ENCODE measurements at places on chromosomes 3 and 15. TPM values are rescaled to one million over a fixed set of nuclear protein-coding genes. Genes with fewer than 3 reads are reported as not detected.

Gene NT5DC2
- total RNA-seq, result 24.3 TPM

Gene C3orf85
- not detected for total RNA-seq

Gene RPL4
- 4,250 TPM for total RNA-seq

Gene PPP4R2
- 99.5 TPM for total RNA-seq

GRCh38 chr3:67662733-67663132, 8.3 kb upstream of the SUCLG2 start:
- no peak for DNase-seq
- H3K4me3 ChIP-seq, result no peak overlapping the region
- no peaks in the 10 kb centered on the region for H3K27me3 ChIP-seq
- H3K4me1 ChIP-seq, result peaks cover 36% of the 10 kb centered on the region
- H3K36me3 ChIP-seq, result peaks cover 2% of the 10 kb centered on the region
- no peak overlapping the region for H3K27ac ChIP-seq

- no peaks in the 10 kb centered on the region for H3K27me3 ChIP-seq
- peak within 1 kb of the TSS; percentile 86 for H3K4me3 ChIP-seq
- H3K36me3 ChIP-seq, result no peaks in the 10 kb centered on the region
- peak within 1 kb of the TSS; percentile 96 for H3K27ac ChIP-seq
- peak; percentile 73 for DNase-seq
- H3K4me1 ChIP-seq, result peaks cover 52% of the 10 kb centered on the region
These were observed at the start of gene CD200 for GRCh38 chr3:112333002-112333380. Gene CD200, plus strand, starts transcription at chr3:112333156. Its CDS starts 57 bp downstream, at chr3:112333213.

- no peaks in the 10 kb centered on the region for H3K4me1 ChIP-seq
- no peaks in the 10 kb centered on the region for H3K36me3 ChIP-seq
- H3K4me3 ChIP-seq, result no peak overlapping the region
These were observed 63.2 kb upstream of the CGNL1 start for GRCh38 chr15:57313134-57313483.

- H3K4me3 ChIP-seq, result no peak overlapping the region
- H3K4me1 ChIP-seq, result peaks cover 14% of the 10 kb centered on the region
- peaks cover 2% of the 10 kb centered on the region for H3K36me3 ChIP-seq
- peaks cover 55% of the 10 kb centered on the region for H3K27me3 ChIP-seq
- no peak overlapping the region for H3K27ac ChIP-seq
These were observed 966 bp upstream of the C3orf80 start for GRCh38 chr3:160224256-160224655.

- no peak overlapping the region for H3K27ac ChIP-seq
- H3K36me3 ChIP-seq, result no peaks in the 10 kb centered on the region
- DNase-seq, result no peak
- no peaks in the 10 kb centered on the region for H3K4me1 ChIP-seq
These were observed 298.8 kb upstream of the PLSCR5 start for GRCh38 chr3:146903927-146904326.
